DMS79 treated with DMSO at 0.1 percent for 48 hours (cell line): ENCODE measurements at places on chromosomes 5 and 9.

DNA sequence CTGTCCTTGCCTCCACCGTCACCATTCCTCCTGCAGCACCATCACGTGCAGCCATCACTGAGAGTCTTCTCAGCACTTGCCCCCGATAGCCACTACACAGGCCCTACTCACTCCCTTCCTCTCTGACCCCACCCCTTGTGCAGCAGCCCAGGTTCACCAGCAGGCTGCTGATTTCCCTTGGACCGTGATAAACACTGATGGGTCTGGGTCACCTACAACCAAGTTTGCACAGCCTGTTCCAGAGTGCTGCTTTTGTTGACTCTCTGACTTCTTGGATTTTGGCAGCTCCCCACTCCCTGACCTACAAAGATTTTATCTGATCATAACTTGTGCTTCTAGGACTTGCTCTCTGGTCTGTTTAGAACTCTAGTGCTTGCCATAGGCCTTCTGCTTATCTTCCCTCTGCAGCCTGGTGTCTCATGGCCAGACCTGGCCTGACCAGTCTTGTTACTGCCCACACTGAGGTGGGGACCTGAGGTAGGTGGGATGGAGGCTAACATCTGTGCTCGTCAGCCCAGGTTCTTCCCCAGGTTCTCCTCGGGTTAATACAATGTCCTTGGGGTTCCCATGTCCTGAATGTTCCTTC lies 109.3 kb downstream of the TARS1 start:
- DNase-seq: no peak

- DNase-seq: no peak
Observed at GRCh38 chr5:472076-472655, 29.2 kb downstream of the EXOC3 start.

- no peak for DNase-seq
Observed at GRCh38 chr9:121573717-121574485, 74.3 kb upstream of the GGTA1 start.

DNA sequence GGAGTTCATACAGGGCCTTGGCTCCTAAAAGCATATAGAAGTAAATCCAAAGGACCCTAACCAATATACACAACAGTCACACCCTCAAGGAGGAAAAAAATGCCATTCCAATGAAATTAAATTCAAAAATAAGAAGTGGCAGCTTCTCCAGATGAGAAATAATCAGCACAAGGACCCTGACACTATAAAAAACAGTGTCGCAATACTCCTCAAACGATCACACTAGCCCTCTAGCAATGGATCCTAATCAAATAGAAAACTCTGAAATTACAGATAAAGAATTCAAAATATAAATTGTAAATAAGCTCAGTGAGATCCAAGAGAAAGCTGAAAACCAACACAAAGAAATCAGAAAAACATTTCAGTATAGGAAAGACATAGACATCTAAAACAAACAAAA lies 33.5 kb upstream of the HTR4 start:
- no peak for DNase-seq

DNA sequence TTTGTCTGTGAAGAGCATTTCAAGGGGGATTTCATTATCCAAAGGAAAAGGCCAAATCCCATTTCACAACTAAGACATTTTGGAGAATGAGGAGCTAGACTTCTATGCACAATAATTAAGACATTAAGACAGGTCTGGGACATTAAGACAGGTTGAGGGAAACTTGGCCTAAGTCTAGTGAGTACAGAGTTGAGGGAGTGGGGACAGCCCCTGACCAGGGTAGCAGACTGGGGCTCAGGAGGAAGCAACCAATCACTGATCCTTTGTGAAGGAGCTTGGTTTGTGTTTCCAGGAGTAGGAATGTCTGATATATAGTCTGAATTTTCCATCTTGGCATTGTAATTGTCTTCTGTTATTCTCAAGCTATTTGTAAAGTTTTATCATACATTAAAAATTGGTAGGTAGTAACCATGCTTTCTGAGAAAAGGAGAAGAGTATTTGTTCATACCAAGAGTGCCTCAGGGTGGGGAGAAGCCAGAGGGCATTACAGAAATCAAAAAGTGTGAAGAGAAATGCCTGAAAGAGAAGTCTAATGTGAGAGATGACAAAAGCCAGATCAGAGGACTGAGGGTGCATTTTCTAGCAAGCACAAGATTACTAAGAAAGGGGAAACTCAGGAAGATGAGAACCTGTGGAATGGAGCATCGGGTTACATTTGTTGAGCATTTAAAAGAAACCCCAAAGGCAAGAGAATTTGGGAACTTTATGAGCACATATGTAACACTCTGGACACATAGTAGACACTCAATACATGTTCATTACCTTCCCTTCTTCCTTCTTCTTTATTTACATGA lies 189.3 kb upstream of the PIK3R1 start:
- DNase-seq: no peak

GRCh38 chr5:8253376-8253775 lies 384.4 kb downstream of the MTRR start:
- DNase-seq: no peak
